ENCODE measurements at places on chromosomes 1 and 21. TPM values are rescaled to one million over a fixed set of nuclear protein-coding genes. Genes with fewer than 3 reads are reported as not detected.
A peak's percentile ranks its signal among the peaks of the same experiment; 100 is the strongest.

DNA sequence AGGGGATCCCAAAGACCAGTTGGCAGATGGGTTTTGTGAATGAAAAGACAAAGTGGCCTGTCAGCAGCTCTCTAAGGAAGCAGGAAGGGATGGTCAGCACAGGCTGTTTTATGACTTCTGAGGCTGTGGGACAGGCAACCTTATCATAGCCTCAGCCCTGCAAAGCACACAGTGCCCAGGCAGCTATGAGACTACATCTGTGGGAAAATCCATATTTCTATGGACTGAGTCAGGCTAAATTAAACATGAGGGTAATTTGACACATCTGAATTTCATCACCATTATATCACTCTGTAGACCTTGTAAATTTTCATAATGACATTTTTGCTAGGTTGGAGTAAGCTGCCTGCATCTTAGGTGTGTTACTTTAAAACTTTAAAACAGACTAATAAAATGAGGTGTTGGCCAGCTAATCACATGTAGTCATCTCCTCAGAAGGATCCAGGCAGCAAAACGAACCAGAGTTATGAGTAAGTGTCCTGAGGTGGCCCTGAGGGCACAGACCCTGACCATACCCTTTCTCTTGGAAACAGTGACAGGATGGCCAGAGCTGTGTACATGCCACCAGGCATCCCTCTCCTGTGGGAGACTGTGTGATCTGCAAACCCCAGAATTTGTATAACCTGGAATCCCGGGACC is 14.6 kb downstream of the NGF start:
- DNase-seq, result no peak

The RABIF gene
- 12.6 TPM for total RNA-seq

DNA sequence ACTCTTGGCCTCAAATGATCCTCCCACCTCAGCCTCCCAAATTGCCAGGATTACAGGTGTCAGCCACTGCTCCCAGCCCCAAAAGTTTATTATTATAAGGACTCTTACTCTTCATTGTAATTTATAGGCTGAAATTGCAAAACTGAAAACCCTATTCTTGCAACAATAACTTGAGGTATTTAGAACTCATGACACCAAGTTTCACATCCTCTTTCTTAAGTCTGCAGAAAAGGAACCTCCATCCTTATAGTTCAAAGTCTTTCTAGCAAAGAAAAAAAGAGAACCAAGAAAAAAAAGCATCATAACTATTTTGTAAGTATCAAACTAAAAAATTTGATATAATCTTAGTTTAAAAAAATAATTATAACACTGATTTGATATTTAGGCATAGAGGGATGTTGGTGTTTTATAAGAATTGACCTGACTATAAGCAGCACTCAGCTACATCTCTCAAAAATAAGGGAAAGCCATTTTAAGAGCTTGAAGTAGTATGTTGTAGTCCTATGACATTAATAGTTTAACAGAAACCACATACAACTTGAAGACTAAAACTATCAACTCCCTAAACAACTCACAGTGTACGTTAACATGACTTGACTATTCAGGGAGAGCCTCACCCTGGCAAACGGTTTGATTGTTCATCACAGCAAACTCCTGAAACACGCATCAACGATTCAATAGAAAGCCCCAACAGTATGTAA is 122.4 kb downstream of the AKT3 start:
- no peak for DNase-seq

DNA sequence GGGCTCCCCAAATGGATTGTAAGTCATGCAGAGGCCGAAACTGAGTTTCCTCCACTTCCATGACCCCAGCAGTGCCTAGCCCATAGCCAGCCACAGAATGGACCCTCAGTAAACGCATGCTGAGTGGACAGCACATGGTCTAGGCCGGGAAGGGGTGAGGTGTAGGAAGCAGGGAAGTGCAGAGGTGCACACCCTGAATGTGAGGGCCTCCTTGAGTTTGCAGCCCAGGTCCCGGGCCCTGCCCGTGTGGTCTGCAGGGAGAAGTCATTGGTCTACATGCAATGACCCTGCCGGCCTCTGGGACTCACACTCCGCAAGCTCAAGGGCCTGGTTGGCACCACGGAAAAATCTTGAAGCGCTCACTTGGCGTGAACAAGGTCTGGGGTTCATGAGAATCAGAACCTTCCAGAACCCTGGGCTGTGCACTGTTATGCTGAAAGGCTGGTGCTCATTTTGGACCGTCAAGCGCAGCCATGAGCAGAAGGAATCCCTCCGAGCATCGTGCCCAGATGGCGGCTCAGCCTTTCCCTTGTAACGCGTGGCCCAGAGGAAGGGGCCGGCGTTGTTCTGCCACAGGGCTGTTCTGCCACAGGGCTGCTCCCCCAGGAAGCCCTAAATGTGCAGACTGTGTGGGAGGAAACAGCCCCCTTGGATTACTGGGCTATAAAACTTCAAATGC is 66.4 kb downstream of the PSMG1 start:
- DNase-seq, result no peak

The PLEKHA6 gene
- 13.6 TPM for total RNA-seq

DNA sequence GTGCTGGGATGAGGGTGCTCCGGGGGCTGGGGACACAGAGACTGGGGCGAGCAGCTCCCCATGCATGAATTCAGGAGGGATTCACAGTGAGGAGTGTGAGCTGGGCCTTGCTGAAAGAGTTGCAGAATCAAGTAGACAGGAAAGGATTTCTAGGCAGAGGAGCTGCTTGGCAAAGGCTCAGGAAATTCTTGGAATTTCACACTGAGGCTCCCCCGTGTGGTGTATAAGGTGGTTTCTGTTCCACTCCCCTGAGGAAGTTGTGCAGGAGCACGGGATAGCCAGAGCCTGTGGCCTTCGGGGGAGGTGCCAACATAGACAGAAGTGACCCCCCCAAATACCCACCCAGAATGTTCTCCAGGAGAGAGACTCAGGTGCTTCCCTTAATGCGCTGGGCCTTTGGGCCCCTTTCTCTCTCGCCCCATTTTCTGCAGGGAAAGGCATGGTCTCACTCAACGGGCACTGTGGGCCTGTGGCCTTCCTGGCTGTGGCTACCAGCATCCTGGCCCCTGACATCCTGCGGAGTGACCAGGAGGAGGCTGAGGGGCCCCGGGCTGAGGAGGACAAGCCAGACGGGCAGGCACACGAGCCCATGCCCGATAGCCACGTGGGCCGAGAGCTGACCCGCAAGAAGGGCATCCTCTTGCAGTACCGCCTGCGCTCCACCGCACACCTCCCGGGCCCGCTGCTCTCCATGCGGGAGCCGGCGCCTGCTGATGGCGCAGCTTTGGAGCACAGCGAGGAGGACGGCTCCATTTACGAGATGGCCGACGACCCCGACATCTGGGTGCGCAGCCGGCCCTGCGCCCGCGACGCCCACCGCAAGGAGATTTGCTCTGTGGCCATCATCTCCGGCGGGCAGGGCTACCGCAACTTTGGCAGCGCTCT is 58.5 kb upstream of the ACTL8 start:
- peak; percentile 60 for DNase-seq

GRCh38 chr1:214532070-214532469 is 19.3 kb downstream of the PTPN14 start:
- no peak for DNase-seq

The LRRC39 gene
- total RNA-seq, result 4.0 TPM

DNA sequence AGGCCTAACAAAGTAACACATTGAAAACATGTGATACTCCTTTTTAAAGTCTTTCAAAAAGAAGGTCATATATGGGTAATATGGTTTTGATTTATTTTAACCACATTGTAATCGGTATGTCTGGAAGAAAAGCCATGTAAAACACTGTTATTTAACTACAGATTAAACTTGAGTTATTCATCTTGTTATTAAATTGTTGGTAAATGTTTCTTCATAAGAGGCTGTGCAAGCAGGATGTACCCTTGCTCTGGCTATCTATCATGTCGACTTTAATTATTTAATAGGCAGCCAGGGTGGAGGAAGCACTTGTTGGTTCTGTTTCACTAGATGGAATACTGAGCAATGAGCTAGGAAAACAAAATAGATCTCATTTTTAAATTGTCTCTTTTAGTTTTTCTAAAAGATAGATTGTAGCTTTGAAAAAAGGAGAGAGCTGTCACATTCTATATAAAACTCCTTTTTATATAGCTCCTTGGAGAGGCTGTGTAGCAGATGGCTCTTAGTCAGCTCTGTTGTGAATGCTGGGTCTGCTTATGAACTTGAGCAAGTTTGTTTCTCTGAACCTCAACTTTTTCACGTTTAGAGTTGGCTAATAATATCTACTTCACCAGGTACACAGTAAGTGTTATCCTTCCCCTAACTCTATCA is 39.5 kb downstream of the LRRC8B start:
- no peak for DNase-seq

DNA sequence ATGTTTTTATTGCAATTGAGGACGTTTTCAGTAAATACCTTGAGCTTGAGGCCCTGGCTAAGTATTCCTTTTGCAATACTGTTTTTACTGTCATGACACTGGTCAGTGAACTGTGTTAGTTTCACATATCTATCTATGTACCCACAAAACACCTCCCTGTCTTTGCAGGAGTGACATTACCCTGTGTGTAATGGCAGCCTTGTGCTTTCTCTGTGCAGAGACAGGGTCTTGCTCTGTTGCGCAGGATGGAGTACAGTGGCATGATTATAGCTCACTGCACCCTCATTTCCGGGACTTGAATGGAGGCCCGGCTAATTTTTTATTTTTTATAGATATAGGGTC is 8.9 kb downstream of the YBX1 start:
- no peak for DNase-seq

DNA sequence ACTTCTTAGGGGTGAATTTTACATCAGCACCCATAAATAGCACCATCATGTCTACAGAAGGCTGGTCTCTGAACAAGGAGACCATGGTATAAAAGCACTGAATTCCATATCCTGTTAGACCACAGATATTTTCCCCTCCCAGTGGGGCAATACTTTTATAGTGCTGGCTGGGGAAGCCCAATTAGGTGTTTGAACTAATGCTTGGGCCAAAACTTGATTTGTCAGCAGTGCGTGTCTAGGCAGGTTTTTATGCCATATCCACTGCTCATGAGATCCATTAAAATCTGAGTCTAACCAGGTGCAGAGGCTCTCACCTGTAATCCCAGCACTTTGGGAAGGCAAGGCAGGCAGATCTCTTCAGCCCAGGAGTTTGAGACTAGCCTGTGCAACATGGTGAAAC is 623.0 kb downstream of the NPHP4 start:
- DNase-seq, result no peak

- DNase-seq, result no peak
Observed at GRCh38 chr1:182301467-182302198, 90.0 kb downstream of the GLUL start.
